ENCODE measurements at places on chromosomes 3 and 15.

GRCh38 chr15:87549296-87549695 lies 707.2 kb downstream of the NTRK3 start:
- DNase-seq, result no peak

DNA sequence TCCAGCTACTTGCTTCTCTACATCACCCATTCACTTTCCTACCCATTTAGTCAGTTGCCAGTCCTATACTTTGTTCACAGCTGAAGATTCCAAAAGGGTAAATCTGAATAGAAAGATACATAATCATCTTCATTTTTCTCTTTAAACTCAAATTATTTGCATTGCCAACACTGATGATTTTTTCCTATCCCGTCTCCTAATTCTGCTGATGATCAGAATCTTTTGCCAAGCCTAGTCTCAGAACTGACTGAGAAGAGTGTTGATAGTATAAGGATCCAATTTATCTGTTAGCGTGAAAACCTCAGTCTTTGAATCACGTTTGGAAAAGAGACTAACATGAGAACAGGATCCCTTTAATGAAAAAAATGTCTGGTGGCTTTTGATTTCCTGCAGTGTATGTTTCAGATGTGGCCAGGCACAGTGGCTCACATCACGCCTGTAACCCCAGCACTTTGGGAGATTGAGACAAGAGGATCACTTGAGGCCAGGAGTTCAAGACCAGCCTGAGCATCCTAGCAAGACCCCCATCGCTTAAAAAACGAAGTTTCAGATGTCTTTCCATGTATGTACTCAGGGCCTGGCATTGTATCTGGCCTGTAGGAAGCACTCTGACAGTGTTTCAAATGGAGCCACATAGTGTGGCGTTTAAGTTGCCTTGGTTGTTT lies 169.4 kb downstream of the KLHL25 start:
- DNase-seq, result no peak

GRCh38 chr15:77504306-77504705 lies 83.6 kb downstream of the HMG20A start:
- DNase-seq, result no peak

DNA sequence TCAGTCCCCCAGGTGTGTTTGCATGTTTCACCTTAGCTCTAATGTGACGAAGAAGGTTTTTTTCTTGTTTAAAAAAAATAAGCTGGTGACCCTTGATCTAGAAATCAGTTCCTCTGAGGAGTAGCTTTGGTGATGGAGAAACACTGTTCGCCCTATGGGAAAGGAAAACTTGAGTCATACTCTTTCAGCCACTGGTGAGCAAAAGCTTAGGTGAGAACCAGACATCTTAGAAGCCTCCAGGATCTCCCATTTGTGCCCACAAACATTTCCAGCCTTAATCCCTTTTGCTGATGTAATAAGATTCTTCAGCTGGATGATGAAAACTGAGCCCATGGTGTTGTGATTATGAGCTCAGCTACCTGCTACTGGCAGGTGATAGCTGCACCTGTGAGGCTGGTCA lies 37.8 kb downstream of the SLC27A2 start:
- DNase-seq, result no peak

GRCh38 chr3:134901461-134901860 lies 106.4 kb downstream of the EPHB1 start:
- DNase-seq, result no peak

GRCh38 chr15:96326328-96327154 lies 4.0 kb upstream of the NR2F2 start:
- DNase-seq, result no peak

GRCh38 chr3:195012571-195012970 lies 258.4 kb downstream of the XXYLT1 start:
- DNase-seq, result no peak

DNA sequence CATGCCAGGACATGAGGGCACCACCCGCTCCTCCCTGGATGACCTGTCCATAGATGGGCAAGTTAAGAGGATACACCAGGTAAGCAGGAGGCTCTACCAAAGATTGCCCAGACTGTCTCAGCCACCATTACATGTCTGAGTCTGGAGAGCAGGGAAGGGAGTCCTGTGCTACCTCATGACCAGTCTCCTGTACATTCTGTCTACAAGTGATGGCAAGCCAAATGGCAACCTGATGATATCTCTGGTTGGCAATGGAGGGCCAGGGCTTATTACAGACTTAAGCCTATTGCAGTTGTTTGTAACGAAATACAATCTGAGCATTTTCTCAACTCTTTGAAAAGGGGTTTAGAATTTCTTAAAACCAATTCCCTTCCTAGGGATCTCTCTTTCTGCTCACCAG lies 31.8 kb downstream of the ABHD6 start:
- DNase-seq, result no peak

DNA sequence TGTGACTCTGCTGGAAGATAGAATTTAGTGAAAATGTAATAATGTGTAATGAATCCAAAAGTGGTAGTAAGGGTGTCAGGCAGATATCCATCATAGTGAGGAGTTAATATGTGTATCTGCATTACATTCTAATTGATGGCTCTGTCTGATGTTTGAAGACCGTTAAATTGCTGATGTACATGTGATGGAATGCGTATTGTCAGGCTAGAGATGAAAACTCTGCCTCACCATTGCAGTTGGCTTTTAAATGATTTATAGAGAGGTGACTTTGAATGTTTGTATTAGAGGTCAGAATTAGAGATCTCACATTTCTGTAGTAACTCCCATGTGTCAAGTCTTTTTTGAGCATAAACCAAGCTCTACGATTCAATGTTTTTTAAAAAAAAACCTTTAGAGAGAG lies 234.6 kb downstream of the NAALADL2 start:
- DNase-seq, result no peak

GRCh38 chr3:191220908-191221307 lies 21.9 kb downstream of the OSTN start:
- DNase-seq, result no peak

GRCh38 chr3:169619793-169620192 lies 43.7 kb downstream of the MECOM start:
- DNase-seq, result no peak

- no peak for DNase-seq
Measured at GRCh38 chr3:146640955-146641867, 36.1 kb upstream of the PLSCR5 start.

GRCh38 chr3:8246070-8246469 lies 255.6 kb upstream of the LMCD1 start:
- no peak for DNase-seq

DNA sequence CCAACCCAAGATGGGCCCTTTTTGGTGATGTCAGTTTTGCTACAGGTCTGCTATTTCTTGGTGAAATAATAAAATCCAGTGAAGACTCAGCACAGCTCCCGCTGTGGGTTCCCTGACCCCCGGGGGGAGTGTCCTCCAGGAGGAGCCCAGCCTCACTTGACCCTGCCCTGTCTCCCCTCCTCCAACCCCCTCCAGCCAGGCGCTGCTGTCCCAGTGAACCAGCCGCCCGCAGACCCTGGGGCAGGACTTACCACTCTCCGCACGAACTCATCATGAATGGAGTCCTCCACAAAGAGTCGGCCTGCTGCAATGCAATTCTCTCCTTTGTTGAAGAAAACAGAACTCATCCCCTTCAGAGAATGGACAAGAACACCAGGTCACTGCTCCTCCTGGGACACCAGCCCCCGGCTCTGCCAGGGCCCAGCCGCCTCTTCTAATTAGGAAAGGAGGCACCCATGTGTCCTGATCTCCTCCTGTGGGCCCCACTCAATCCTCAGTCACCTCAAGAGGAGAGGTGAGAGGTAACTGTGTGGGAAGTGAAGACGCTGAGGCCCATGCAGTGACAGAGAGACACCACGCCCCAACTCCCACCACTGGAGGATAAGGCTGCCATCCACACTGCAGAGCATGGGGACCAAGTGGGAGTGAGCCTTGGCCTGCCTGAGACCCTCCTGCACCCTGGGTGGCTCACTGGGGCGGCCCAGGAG lies 28.8 kb upstream of the SLC41A3 start:
- no peak for DNase-seq

DNA sequence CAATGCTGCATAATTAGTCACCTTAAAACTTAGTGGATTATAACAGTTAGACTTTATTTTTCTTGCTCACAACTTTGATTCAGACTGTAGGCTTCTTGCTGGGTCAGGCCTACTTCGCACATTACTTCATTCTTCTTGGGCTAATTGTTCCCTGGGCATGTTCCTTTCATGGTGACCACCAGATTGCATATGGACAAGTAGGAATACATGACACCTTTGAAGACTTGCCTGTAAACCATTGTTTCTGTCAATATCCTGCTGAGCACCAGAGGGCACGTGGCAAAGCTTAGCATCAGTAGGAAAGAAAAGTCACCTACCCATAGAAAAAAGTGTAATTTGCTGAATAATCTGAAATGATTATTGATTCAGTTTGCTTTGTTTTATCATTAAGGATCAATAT lies 54.3 kb upstream of the ROBO1 start:
- no peak for DNase-seq

DNA sequence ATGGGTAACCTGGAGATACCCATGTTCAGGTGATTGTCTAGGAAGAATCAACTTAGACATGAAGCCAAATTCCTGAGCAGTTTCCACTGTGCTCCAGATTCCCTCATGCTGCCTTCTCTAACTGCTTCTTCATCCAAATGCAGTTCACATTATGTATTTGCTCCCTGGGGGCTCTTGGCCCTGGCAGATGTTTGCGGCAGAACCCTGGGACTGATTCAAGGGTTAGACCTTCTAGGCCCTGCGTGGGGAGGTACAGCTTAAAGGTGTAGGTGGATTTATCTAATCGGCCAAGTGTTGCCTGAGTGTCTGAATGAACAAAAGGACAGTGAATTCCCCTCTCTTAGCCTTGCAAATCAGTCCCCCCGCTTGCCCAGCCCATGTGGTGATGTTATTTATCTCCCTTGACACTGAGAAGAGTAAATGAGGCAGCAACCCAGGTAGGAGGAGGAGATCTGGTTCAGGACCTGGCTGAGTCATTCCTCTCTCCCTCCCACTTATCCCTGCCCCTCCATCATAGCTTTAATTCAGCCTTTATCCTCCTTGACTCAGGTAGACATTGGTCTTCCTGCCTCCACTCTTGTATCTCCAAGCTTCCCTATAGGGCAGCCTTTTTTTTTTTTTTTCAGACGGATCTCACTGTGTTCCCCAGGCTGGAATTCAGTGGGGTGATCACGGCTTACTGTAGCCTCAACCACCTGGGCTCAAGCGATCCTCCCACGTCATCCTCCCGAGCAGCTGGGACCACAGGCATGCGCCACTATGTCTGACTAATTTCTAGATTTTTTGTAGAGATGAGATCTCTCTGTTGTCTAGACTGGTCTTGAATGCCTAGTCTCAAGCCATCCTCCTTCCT lies 54.8 kb downstream of the MAGEF1 start:
- DNase-seq, result no peak

GRCh38 chr3:42613462-42613861 lies 13.0 kb downstream of the NKTR start:
- no peak for DNase-seq

GRCh38 chr15:45674677-45675076 lies 39.8 kb downstream of the SQOR start:
- DNase-seq, result no peak

- no peak for DNase-seq
Measured at GRCh38 chr3:168102735-168103410, 7.1 kb upstream of the GOLIM4 start.

DNA sequence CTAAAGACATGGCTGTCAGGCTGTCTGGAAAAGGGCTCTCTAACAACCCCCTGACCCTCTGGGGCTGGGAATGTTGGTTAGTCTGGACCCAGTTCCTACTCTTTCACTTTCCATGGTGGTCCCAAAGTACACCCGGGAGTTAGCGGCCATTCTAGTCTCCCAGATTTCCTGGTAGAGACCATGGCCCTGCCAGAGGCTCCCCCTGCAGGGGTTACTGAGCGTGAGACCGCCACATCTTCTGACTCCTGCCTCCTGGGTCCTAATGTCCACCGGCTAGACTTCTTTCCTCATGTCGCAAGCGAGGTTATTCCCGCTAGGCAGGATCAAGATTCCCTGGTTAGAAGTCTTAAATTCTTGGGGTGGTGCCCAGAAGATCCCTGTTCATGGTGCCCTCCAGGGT lies 540.0 kb upstream of the ROBO1 start:
- DNase-seq, result no peak

DNA sequence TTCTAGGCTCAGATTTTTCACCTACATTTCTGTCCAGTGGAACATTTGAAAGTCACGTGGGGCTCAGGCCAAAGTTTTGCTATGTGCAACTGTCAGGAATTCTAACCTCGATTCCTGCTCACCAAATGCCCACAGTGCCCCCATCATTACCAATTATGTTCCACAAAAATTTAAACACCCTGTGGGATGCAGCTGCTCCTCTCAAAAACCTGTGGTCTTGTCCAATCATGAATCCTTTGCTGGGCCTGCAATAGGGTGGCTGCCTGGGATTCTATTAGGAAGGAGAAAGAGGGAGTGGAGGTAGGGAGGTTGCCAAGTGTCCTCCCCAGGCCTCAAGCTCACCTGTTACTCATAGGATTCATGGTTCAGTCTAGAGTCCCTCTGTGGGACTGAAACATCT lies 68.1 kb downstream of the RHCG start:
- DNase-seq, result no peak

DNA sequence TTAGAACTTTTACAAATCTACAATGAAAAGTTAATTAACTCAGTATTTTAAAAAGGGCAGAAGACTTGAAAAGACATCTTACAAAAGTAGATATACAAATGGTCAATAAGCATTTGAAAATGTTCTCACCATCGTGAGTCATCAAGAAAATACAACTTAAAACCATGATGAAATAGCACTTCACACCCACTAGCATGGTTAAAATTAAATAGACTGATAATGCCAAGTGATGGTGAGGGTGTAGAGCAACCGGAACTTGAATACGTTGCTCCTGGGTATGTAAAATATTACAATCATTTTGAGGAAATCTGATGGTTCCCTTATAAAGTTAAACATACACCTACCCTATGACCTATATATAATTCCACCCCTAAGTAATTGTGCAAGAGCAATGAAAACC lies 319.8 kb upstream of the UMPS start:
- no peak for DNase-seq

- no peak for DNase-seq
Measured at GRCh38 chr3:194265505-194265892, 85.6 kb downstream of the CPN2 start.

GRCh38 chr15:92602267-92602593 lies 53.3 kb downstream of the FAM174B start:
- DNase-seq, result no peak

DNA sequence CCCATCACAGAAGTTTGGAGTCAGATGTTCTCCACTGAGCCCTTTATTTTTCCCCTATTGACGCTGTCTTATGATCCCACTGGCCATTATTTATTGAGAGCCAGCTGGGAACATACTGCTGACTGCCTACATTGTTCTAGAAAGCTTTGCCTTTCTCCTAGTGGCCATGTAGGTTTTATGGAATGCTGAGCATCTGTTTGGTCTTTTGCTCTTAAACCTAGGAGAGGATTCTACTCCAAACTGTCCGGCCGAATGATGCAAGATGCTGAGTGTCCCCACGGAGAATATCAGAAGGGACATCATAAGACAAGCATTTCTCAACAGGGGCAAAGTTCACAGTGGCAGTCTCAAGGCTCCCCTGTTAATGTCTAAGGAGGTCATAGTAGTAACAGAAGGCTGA lies 171.4 kb downstream of the ARRDC4 start:
- no peak for DNase-seq

DNA sequence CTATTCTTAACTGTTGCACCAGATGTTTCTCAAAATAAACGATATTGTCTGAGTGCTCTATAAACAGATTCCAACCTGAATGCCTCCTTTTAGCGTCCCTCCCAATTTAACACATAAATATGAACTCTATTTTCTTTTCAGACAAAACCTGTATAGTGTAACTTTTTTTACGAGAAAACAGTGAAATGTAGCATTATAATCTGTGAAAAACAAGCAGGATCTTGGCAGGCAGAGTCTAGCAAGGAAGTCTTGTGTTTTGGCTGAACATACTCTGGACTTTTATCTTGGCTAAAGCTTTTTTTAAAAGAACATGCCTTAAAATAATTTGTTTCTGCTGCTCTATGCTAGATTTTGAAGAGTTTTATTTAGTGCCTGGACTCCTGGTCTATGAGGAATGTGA lies 150.5 kb downstream of the ROBO2 start:
- no peak for DNase-seq

Measured in activated gamma-delta T cell (primary cell).